NCI-H2081 treated with DMSO at 0.1 percent for 48 hours (cell line): ENCODE measurements at places on chromosomes 4 and X.

DNA sequence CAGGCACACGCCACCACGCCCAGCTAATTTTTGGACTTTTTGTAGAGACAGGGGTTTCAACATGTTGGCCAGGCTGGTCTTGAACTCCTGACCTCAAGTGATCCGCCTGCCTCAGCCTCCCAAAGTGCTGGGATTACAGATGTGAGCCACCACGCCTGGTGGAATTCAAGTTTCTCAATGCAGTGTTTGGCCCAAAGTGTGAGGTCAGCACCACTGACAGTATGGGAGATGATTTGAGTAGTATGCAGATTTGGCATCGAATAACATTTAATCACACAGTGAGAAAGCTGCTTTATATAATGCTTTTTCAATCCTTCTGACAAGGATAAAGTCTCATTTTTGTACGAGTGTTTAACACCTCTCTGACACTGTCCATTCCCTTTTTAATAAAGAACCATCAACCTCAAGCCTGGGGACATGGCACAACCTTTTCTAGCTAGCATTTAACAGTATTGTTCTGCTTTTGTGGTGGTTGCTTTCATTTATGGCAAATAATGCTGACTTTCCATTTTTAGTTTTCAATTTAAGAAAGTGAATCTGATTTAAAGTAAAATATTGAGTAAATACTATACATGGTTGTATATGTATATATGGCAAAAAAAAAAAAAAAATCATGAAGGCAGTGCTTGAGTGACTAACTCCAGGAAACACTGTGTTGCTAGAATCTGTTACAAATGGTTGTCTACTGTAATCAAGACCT is 4.3 kb upstream of the NSUN7 start:
- no peak for DNase-seq

DNA sequence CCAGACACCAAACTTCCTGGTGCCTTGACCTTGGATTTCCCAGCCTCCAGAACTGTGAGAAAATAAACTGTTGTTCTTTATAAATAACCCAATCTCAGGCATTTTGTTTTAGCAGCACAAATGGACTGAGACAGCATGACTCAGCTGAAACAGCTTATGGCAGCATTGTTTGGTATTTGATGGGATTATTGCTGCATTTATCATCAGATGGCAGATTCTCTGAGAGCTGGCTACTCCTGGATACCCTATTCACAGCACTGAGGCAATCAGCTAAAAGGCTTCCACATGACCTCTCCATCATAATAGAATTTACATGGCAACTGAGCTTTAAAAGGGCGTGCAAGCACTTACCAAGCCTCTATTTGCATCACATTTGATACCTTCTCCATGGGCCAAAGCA is 623.1 kb upstream of the CPEB2 start:
- no peak for DNase-seq

DNA sequence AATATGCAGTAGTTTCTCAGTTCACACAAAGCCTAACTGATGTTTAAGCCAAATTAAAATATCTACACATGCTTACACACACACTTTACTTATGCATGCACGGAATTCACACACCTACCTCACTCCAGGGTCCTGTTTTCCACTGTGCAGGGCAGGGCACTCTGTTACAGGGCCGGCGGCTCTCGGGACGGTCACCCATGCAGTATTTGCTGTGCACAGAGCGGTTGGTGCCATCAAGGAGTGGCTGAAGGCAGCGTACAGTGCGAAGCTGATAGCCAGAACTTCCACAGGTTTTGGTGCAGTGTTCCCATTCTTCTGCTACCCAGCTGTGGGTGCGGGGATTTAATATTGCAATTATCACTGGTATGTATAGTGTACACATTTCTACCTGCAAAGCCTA is 258.9 kb downstream of the NPFFR2 start:
- DNase-seq, result no peak

- no peak for DNase-seq
These were observed 192.2 kb downstream of the APBB2 start for GRCh38 chr4:41022116-41022515.

DNA sequence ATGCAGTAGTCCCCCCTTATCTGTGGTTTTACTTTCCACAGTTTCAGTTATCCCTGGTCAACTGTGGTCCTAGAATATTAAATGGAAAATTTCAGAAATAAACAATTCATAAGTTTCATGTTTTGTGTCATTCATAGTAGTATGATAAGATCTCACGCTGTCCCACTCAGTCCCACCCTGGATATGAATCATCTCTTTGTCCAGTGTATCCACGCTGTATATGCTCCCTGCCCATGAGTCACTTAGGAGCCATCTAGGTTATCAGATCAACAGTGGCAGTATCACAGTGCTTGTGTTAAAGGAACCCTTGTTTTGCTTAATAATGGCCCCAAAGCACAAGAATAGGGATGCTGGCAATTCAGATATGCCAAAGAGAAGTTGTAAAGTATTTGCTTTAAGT is 16.2 kb upstream of the SYTL4 start:
- no peak for DNase-seq

DNA sequence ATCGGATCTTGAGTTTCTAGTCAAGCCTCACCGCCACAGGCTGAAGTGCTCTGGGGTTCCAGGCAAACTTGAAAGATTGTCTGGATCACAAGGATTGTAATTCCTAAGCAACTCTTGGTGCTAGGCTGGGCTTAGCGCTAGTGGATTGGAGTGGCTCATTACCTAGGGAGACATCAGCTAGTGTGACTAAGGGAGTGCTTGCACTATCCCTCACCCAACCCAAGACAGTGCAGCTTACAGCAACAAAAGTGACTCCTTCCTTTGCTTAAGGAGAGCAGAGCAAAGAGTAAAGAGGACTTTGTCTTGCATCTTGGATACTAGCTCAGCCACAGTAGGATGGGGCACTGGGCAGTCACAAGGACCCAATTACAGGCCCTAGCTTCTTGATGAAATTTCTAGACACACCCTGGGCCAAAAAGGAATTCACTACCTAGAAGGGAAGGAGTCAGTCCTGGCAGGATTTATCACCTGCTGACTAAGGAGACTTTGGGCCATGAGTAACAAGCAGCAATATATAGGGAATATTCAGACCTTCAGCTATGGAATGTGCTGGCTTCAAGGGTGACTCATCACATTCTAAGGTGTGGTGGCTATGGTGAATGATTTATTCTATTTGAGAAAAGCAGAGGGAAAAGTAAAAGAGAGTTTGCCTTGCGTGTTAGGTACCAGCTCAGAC is 1212.4 kb downstream of the PCDH18 start:
- DNase-seq, result no peak

DNA sequence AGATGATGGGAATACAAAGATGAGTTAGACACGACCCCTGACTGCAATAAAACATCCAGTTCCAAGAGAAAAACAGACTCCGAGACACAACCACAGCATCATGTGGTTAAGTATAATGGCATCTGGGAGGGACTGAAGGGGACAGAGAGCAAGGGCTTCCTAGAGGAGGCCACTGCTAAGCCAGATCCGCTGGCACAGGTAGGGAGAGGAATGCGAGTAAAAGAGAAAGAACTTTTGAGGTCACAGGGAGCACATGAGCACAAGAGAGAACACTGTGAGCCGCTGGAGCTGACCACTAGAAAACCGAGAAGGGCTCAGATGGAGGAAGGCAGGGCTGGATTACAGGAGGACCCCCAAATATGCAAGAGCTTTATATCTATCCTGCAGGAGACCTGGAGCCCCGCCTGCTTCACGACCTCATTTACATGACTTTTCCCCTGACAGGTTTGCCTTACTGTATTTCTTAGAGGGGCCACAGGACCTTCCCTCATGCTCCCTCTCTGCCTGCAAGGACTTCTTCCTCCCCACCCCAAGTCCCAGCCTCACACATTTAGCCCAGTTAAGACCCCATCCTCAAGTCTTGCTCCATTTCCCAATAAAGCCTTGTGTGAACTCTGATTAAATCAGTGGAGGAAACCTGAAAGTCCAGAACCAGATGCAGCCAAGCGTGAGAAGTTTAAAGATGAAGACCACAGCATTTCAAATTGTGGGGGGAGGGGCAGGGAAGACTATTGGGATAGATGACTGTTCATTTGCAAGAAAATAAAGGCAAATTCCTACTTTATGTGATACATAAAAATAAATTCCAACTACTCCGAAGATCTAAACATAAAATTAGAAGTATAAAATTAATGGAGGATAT is 29.6 kb downstream of the MFAP3L start:
- no peak for DNase-seq

- DNase-seq, result no peak
These were observed 333.4 kb upstream of the AADAT start for GRCh38 chr4:170423137-170423536.

DNA sequence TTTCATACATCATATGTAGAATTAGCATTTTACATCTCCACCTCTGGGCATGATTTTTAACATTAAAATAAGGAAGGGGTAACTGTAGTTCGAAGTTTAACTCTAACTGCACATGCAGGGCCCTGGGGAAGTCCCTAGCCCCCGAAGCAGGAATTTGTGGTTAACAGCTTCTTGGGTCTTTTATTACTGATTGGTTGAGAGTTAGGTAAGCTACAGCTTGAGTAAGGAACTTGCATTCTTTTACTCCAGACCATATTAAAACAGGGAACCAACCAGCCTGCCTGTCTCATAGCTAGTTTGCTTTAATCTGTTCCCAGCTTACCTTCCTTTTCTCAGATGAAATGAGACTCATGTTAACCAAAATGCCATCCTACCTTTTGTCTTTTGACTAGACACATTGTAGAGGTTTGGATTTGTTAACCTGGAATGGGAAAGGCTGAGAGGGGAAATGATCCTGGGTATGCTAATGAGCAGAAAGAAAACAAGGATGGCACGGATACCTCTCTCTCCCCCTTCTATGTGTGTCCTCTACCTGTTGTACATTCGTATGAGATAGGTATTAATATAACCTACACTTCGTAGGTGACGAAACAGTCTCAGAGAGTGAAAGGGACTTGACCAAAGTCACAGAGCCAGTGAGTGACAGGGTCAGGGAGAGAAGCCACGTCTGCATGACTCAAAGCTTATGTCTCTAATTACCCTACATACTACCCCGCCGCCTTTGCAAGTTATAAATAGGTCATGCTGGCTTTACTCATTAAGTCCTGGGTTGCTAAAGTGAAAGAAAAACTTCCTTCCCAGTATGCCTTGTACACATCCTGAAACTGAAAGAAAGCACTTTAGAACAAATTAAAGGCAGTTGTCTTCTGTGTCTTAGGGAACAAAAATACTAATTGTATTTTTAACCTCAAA is 119.5 kb upstream of the AFF2 start:
- DNase-seq, result no peak

GRCh38 chrX:19017271-19017670 is 33.4 kb upstream of the PHKA2 start:
- DNase-seq, result no peak

DNA sequence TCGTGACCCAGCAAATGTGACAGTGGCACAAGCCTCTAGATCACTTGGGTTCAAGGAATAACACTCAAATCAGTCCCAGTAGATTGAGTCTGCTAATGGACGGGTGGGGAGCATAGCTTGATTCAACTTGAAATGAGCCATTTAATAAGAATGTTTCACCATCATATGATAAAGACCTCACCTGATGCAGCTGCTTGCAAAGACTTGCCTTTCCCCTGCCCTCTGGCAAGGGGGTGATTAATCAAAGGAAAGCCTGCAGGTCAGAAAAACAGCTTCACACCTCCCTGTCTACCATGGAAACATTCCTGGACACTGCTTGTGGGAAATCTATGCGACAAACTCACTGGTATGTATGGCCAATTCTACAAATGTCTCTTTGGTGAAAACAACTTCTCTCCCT is 54.5 kb downstream of the CD99L2 start:
- DNase-seq, result no peak

DNA sequence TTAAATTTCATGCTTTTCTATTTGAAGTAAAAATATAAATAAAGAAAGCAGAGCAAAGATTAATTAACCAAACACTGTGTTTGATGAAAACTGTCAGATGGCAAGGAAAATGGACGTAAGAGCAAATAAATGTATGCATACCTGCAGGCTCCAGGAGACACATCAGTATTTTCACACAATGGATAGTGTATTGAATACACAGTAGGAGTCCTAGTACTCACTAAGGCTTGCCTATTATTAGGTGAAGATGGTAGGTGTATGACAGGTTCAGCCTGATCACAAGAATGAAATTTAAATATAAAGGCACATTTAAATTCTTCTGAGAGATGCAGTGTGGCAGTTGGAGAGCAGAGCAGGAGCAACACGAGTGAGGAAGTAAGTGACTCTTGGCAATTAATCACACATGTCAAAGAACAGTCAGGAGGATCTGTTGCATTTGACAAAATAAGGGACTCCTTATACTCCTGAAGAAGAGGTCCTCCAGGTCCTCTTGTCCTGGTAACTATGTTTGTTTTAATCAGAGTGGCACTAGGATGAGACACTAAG is 106.0 kb upstream of the NDST4 start:
- DNase-seq, result no peak

DNA sequence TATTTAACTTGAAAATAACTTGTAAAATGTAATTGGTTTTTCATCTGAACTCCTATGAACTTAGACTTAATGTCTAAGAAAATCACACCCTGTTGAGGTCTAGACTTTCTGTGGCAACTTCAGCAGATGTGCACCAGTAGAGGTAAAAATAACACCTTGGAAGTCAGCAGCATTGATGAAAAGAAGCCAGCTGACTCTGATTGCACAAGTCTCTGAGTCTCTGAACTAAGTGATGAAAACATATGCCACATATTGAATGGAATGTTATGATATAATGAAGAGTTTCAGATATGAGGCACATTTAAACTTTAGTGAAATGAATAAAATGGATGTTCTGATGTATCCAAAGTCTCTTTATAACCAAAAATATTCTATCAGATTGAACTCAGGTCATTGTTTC is 155.4 kb downstream of the GPM6A start:
- no peak for DNase-seq

- no peak for DNase-seq
These were observed 64.8 kb upstream of the RBPJ start for GRCh38 chr4:26255989-26256388.

GRCh38 chrX:129642641-129643040 is 12.1 kb downstream of the APLN start:
- DNase-seq, result no peak

- DNase-seq, result no peak
These were observed 5.5 kb downstream of the SOWAHD start for GRCh38 chrX:119763836-119764387.

- DNase-seq, result no peak
These were observed 225.2 kb upstream of the DKK2 start for GRCh38 chr4:107261241-107261874.

GRCh38 chr4:8274765-8275547 is 5.4 kb downstream of the HTRA3 start:
- no peak for DNase-seq

- DNase-seq, result no peak
These were observed 169.4 kb downstream of the IL1RAPL1 start for GRCh38 chrX:28756647-28757046.
